NCI-H1436 (cell line): ENCODE measurements at places on chromosomes 5 and 9.

DNA sequence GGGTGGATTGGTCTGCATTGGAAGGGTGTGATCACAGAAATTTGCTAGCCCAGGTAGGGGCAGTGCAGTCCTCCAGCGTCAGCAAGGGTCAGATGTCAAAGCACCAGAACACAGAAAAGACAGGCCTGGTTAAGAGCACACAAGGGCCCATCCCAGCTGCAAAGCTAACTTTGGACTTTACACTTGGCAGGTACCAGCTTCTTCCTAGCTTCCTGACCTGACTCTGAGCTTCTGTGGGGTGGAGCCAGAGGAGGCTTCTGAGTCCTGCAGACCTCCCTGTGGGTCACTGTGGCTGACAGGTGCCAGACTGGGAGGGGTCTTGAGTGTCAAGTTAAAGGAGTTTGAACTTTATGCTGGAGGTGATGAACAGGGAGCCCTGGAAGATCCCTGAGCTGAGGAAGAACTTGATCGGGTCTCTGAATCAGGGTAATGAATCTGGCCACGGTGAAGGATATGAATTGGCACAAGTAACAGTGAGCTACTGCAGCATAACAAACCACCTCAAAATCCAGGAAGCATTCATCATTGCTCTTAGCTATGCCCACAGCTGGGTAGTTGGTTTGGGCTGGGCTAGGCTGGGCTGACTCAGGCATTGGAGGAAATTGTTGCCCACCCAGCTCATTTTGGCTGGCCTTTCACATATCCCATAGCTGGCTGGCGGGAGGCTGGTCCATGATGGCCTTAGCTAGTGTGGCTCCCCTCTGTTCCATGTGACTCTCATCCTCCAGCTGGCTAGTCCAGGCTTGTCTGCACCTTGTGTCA, 63.4 kb downstream of the BARX1 start:
- no peak for DNase-seq

GRCh38 chr9:128863647-128864046, 18.1 kb downstream of the KYAT1 start:
- no peak for DNase-seq

GRCh38 chr5:59319250-59319649, 574.3 kb downstream of the PDE4D start:
- no peak for DNase-seq

DNA sequence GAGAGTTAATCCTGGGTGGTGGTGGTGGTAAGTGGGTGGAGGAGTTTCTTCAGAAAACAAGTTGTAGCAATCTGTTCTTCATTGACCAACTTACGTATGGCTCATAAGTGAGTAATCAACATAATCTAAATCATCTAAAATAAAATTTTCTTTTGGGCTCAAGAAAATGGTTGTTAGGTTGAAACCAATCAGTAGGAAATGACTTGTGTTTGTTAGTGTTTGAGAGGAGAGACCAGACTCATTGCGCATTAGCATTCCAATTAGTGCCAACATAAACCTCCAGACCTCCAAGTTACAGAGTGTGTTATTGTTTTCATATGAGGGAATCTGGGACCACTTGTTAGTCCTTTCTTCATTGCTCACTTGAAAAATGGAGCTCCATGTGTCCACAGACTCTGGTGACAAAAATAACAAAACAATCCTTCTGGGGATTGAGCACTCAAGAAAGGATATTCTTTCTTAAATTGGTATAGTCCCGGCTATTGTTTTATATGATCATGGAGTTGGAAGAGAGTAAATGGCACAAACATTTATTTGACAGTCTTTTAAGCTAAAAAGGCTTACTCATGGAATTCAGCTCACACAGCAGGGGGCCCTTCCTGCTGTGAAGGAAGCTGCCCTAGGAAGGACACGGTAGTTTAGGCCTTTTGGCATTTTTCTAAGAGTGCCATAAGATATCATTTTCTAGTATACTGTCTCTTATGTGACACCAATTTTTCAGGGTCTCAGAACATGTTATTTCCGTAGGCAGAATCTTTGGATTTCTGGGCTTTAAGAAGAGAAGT, 441.1 kb downstream of the EBF1 start:
- DNase-seq: no peak

GRCh38 chr5:1734908-1735289, 64.7 kb downstream of the MRPL36 start:
- DNase-seq: no peak

GRCh38 chr9:69611221-69611620, 61.0 kb downstream of the APBA1 start:
- DNase-seq: no peak

DNA sequence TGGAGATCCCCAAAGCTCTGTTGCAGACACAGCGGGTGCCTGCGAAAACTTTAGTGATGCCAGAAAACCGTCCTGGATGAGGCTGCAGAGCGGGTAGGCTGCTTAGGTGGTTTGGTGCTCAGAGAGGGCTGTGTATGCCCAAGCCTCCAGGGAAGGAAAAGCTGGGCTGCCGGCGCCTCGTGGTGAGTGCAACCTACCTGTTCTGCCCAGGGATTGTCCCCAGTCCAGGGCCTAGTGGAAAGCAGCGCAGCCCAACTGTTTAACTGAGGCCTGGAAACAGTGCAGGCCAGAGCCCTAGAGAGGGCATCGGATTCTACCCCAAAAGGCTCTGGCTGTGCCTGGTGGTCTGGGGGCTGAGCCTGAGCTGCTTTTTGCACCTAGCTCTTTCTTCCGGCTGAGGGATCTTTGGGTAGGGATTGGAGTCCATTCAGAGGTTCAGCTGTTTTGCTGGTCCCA, 2.8 kb downstream of the LMX1B start:
- no peak for DNase-seq

GRCh38 chr5:180829726-180830125, 27.1 kb upstream of the MGAT1 start:
- no peak for DNase-seq

DNA sequence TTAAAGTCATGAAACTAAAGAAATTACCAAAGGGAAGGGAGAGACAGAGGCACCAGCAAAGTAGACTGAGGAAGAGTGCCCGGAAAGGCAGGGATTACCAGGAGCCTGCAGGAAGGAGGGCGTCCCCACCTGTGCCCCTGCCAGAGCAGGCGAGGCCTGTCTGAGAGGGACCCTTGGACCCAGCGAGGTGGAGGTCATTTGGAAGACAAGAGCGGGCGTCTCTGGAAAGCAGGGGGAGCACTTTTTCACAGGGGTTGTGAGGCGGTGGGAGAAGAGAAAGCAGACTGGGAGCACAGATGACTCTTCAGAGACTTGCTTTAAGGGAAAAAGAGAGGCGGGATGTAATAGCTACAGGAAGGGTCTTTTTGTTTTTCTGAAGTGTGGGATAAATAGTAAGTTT, 27.5 kb upstream of the SLC2A8 start:
- no peak for DNase-seq

DNA sequence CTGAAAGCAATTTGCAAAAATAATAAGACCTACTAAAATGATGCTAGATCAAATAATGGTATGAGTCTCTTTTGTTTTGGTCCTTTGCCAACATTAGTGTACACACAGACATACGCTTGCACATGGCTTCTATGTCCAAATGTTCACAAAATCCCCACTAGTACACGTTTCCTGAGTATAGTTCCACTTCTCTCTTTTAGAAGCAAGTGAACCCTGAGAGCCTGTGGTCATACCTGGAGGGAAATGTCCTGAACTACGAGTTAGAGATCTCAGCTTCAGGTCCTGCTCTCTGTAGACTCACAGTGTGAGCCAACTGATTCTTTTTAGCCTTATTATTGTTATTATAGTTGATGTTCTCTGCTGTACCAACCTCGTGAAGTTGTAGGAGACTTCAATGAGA, 47.3 kb upstream of the ACTBL2 start:
- no peak for DNase-seq

DNA sequence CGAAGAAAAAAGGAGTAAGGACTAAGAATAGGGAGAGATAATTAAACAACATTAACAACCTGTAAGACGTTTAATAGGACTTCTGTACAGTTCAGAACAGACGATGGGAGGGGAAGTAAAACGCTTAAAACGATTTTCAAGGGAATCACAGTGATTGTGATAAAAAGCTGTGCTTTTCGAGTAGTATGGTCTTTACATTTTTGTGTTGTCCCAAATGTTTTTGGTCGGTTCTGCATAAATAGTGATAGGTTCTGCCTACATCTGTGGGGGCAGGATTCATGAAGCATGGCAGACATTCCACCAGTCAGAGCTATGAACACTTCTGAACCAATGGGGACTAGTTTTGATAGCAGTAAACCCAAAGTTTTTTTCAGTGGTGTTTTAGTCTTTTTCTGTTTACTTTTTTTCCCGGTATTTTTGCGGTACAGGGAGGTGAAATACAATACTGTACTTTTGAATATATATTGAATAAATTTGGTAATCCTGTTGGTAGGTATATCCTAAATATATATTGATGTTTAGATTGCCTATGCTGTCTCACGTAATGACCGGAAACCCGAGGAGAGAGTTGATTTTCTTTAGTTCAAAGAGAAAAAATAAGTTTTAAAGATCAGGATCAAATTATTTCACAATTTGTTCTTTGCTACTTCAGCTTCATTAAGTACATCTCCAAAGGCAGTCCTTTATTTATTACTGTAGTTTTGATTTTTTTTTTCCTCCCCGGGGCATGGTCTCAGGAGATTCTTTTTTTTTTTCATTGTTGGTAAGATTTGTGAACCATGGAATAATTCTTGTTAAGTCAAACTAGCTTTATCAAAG, 1.3 kb downstream of the ERBIN start:
- no peak for DNase-seq

DNA sequence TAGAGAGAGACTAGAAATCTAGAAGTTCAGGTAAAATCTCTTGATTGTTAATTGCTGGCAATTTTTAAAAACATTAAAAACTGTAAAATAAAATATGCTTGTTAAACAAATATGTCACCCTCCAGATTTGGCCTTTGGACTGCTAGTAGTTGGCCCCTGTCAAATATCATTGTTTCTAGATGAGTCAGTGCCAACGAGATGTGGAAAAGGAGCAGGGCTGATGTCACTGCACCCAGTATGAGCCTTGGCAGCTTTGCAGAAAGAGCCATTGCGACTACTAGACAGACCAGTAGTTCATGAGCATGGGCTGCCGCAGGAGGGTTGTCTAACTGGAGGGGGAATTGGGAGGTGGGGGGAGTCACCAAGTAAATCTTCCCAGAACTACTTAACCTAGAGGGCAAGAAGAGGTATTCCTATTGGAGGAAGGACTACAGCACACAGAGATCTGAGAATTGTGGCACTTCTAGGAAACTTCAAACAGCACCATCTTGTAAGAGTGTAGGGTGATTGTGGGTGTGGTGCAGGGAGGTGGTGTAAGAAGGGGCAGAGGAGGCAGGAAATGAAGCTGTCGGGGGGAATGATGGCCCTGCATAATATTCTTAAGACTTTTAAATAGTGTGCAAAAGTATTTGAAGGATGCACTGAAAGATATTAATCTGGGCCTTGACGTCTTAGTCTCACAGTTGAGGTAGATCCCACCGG, 7.1 kb upstream of the DOCK2 start:
- no peak for DNase-seq

DNA sequence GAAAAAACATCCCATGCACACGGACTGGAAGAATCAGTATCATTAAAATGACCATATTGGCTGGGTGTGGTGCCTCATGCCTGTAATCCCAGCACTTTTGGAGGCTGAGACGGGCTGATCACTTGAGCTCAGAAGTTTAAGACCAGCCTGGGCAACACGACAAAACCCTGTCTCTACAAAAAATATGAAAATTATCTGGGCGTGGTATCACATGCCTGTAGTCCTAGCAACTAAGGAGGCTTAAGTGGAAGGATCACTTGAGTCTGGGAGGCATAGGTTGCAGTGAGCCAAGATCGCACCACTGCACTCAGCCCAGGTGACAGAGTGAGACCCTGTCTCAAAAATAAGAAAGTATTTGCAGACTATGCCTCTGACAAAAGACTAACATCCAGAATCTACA, 68.4 kb downstream of the TTC39B start:
- DNase-seq: no peak

GRCh38 chr5:125112196-125112595, 365.8 kb upstream of the ZNF608 start:
- no peak for DNase-seq

GRCh38 chr9:84703793-84704192, 34.3 kb downstream of the NTRK2 start:
- no peak for DNase-seq

GRCh38 chr5:120354126-120354525, 110.0 kb upstream of the PRR16 start:
- no peak for DNase-seq

GRCh38 chr9:468766-469426, 254.2 kb downstream of the DOCK8 start:
- DNase-seq: no peak

DNA sequence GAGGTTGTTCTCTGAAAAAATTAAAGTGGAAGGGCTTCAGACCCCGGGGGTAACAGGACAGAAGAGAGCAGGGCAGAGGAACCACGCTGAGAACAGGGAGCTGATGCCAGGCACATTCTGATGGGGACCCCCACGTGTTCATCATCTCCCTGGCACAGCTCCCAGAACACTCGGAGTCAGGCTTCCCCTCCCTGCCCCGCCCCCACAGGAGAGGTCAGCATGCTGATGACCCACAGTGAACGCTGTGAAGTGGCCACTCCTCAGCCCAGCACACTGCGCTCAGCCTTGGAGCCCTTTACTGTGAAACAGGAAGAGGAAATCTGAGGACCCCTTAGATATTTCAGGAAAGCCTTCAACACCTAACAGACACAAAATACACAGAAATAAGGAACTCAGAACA, 16.4 kb downstream of the RETREG1 start:
- DNase-seq: no peak

- DNase-seq: no peak
Measured at GRCh38 chr5:143509758-143510221, 106.3 kb upstream of the NR3C1 start.

DNA sequence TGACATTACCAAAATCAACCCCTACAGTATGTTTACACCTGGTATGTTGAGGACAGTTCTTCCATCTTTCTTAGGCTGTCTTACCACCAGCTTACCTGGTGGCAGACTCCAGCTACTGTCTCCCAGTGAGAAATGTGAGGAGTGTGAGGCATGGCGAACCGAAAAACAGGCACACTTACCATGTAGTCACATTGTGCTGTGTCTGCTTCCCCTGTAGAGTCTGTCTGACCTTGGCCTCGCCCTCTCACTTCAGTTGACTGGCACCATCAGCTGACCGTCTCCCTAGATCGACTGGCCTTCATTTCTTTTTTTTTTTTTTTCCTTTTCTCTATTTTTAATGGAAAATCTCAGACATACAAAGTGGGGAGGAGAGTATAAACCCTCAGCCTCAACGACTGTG, 4.9 kb downstream of the ACO1 start:
- no peak for DNase-seq

- no peak for DNase-seq
Measured at GRCh38 chr9:76893395-76893932, 12.4 kb downstream of the PRUNE2 start.

GRCh38 chr5:149953436-149954121, 7.0 kb upstream of the SLC26A2 start:
- no peak for DNase-seq

GRCh38 chr5:115842089-115842935, 577 bp downstream of the AP3S1 start:
- DNase-seq: peak; percentile 75
